AG09309 (cell line): ENCODE measurements at places on chromosomes 2 and 18.
A peak's percentile ranks its signal among the peaks of the same experiment; 100 is the strongest.

DNA sequence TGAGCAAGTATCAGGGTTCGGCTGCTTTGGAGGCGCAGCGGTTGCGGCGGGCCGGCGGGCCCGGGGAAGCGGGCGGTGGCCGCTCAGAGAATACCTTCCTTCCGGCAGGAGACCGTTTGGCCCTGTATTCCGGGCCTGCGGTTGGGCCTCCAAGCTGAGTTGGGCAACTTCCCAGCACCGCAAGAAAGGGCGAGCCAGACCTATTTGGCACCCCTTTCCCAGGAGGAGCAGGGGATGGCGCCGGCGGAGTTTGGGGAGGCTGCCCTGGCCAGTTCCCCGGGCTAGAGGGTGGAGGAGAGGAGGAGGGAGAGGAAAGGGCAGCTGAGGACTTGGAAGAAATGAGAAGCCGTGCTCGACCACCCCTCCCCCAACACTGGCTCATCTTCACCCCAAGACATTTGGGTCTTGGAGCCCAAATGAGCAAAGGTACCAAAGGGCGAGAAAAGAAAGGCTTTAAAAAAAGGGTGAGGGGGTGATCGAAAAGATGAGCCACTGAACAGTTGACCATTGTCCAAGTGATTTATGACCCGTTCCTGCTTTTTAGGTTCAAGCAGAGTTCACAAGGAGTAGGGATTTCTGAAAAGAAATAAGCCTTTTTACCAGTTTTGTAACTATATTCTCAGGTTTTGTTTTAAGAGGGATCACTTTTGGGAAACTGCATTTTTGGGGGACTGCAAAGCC, 8.4 kb downstream of the HOXD3 start:
- no peak for DNase-seq

DNA sequence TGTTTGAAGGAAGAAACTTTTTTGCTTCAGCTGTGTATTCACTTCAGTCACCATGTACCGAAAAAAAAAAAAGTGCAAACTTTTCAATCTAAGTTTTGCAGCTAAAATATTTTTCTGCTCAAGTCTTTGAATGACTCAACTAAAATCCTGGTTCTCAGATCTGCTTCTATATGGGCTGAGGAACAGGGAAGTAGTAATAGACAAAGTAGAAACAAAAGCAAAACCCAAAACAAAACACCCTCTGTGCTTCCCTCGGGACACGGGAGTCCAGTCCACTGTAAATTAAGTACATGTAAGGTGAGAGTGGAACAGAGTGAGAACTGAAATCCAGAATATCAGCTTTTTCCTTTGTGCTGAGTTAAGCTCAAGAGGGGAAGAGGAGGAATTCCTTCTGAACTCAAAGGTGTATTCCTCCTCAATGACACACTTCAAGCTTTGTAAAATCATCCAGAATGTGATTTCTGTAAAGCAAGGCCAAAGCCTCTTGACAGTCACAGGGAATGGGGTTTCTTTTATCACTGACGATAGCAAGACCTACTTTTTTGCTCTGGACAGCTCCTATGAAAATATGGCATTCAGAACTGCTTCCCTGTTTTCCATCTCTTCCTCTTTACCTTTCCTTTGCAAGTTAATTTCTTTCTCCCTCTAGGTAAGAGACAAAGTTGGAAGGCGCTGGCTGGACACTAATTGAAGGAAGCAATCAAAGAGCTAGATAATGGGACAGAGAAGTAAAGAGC, 433.5 kb upstream of the MMADHC start:
- no peak for DNase-seq

- no peak for DNase-seq
Measured at GRCh38 chr2:65061910-65062339, 5.7 kb downstream of the CEP68 start.

GRCh38 chr18:35267161-35267651, 22.8 kb downstream of the ZSCAN30 start:
- no peak for DNase-seq

GRCh38 chr18:48127606-48128005, 197.1 kb upstream of the SMAD2 start:
- DNase-seq: no peak

GRCh38 chr18:60024857-60025256, 125.1 kb downstream of the PMAIP1 start:
- DNase-seq: no peak

DNA sequence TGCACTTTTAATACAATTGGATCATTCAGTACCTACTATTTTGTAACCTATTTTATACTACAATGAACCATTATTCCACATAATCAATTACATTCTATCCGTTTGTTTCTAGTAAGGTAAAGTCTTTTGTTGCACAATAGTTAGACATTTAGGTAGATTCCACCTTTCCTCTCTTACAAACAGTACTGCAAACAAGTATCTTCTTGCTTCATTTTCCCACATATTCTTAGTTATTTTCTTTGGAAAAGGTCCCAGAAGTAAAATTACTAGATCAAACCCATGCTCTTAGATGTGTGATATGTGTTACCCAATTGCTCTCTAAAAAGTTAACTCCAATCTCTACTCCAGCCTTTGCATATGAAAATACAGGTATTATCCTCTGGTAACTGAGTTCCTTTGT, 49.6 kb downstream of the SPIRE1 start:
- no peak for DNase-seq

- no peak for DNase-seq
Measured at GRCh38 chr2:216245391-216245975, 126.8 kb downstream of the MARCHF4 start.

GRCh38 chr2:125634662-125635061, 1021.3 kb upstream of the GYPC start:
- no peak for DNase-seq

DNA sequence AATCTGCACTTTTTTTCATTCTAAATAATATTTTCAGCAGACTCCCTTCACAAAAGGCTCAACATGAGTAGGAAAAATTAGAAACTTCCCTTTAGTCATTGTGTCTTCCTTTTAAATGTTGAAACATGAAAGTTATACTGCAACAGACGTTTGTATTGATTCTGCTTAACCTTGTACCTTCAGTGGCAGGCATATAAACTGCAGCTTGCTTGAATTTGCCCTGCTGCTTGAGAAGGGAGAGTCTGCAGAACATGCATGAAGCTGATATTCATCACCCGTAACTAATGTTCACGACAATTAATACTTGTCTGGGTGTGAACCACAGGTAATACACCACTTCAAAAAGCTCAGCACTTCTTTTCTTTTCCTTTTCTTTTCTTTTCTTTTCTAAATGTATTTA, 294.7 kb upstream of the LRP1B start:
- no peak for DNase-seq

DNA sequence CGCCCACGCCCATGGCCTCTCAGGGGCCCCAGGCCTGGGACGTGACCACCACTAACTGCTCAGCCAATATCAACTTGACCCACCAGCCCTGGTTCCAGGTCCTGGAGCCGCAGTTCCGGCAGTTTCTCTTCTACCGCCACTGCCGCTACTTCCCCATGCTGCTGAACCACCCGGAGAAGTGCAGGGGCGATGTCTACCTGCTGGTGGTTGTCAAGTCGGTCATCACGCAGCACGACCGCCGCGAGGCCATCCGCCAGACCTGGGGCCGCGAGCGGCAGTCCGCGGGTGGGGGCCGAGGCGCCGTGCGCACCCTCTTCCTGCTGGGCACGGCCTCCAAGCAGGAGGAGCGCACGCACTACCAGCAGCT, 2.4 kb downstream of the B3GNT7 start:
- DNase-seq: no peak

- no peak for DNase-seq
Measured at GRCh38 chr2:7242189-7242867, 325.1 kb downstream of the RNF144A start.

GRCh38 chr2:66561645-66562303, 126.8 kb downstream of the MEIS1 start:
- DNase-seq: no peak

- no peak for DNase-seq
Measured at GRCh38 chr2:30106543-30106942, 40.3 kb upstream of the YPEL5 start.

- no peak for DNase-seq
Measured at GRCh38 chr2:223632826-223633225, 30.7 kb upstream of the SCG2 start.

DNA sequence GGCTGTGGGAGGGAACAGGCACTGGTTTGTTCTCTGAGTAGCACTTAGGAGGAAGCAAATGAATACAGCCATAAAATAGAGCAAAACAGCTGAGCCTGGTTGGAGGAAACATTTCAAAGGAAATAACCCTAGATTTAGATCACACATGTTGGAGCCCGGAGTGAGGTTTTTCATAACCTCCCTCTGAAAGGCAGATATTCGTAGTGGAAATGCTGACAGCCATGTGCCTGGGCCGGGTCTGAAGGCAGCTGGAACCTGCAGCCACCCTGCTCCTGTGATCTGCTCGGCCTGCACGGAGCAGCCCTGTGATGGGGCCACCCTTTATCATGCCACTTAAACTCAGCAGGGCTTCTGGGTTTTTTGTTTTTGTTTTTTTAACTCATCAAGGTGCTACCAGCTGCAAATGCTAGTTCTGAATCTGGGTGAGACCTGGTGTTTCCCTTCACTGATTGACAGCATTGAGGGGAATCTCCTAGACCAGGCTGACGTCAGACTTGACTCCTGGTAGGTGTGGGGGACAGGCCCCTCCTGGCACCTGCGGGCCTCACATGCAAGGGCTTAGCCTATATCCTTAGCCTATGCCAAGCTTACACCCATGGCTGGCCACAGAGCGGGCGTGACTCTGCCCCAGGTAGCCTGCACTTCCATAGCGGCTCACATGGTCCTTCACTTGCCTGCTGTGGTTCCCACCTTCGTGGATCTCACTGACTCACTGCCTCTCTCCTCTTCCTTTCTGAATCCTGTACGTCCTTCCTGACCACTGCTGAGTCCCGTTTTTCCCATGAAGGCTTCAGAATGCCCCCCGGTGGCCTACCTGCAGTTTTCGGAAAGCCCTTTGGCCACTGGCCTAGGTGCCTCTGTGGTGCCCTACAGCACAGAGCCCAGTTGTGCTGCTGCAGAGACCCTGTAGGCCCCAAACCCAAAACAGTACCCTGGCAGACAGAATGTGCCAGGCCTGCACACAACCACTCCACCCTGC, 217.3 kb downstream of the SEPTIN10 start:
- DNase-seq: no peak

DNA sequence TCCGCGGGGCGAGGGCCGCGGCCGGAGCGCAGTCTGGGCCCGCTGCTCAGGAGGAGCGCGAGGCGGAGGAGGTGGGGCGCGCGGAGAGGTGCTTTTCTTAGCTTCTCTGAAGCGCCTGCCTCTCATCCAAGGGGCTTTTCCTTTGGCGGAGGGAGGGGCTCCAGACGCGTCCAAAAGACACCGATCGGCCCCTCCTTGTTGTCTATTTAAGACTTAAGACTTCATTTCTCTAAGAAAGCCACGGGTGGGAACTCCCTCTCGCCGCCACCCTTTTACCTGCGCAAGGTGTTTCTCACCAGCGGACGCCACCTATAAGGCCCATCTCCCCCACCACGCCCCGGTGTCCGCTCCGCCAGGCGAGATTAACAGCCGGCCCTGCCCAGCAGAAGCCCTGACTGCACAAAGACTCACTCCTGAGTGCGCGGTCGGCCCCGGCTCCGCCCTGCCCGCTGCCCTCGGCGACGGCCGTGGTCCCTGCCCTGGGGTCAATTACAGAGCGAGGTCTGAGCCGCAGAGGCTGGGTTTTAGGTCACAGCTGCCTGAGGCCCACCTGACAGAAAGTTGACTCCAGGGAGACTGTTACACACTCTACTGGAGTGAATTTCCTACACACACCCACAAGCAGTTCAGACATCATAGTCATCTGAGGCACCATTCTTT, at the start of gene DSC2:
DSC2 (minus strand) TSS at position 397 of the 660 bp plus-strand sequence. CDS start 450 bp downstream, outside the sequence.
- DNase-seq: no peak

- no peak for DNase-seq
Measured at GRCh38 chr18:10252952-10253705, 201.3 kb upstream of the APCDD1 start.

DNA sequence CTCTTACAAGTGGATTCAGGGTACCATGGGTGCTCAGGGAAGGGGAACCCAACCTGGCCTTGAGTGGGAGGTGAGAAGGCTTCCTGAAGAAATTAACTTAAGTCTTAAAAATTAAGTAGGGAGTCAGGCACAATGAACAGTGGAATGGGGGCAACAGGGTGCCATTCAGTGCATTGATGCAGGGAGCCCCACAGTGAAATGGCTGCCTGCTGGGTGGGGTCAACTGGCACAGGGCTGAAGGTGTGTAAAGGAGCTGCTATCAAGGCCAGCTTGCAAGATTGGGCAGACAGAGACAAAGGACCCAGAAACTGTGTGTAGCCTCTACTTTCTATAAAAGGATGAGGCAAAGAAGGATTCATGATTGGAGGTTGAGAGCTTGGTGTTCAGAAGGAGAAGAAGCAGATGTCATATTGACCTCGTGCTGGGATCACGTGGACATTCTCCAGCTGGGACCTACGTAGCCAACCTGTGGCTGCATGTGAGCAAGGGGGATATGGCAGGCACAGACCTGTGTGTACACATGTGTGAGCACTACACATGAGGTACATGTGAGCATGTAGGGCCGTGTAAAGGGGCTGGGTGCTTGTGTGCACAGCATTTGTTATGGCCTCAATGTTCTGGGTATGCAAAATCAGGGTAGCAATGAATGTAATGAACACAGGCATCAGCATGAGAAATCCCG, 209.5 kb upstream of the HAAO start:
- no peak for DNase-seq

DNA sequence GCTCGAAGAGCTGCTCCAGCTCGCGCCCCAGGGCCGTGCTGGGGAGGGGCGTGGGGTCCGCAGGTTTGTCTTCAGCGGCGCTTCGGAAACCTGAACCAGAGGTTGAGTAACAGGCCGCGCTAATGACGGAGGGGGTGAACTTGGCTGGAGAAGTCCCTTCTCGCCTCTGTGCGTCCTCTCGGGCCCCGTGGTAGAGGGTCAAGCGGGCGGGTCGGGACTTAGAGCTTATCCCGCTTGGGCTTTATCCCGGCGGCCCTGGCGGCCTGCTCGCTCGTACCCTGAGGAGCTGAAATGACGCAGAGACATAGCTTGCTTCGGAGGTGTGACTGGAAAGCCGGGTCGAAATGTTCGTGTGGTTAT, 479 bp downstream of the RNMT start:
- no peak for DNase-seq

GRCh38 chr2:69163109-69163508, 150.1 kb downstream of the ANTXR1 start:
- DNase-seq: peak; percentile 83

- DNase-seq: no peak
Measured at GRCh38 chr2:48339451-48339850, 190.5 kb upstream of the STON1 start.

GRCh38 chr18:49214706-49215105, 245.7 kb downstream of the DYM start:
- no peak for DNase-seq
